H7 (cell line): ENCODE measurements at places on chromosomes 2 and 18. TPM values are rescaled to one million over a fixed set of nuclear protein-coding genes. Genes with fewer than 3 reads are reported as not detected.

DNA sequence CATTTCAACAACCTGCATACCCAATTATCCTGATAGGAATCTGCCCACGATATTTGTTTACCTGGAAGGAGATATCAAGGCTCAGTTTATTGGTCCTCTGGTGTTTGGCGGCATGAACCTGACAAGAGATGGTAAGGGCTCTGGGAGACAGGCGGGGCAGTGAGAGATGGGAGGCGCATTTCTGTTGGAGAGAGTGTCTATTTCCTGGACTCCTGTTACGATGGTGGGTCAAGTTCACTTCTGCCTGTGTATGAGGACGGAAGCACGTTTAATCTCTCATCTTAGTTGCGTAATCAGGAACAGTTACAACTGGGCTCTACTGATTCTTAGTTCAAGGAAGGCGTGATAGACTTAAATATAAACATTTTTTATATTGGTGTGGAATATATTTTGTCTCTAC, 8.9 kb downstream of the PDCL3 start:
- DNase-seq: no peak

The POTEC gene
- total RNA-seq: not detected in 2 replicates

DNA sequence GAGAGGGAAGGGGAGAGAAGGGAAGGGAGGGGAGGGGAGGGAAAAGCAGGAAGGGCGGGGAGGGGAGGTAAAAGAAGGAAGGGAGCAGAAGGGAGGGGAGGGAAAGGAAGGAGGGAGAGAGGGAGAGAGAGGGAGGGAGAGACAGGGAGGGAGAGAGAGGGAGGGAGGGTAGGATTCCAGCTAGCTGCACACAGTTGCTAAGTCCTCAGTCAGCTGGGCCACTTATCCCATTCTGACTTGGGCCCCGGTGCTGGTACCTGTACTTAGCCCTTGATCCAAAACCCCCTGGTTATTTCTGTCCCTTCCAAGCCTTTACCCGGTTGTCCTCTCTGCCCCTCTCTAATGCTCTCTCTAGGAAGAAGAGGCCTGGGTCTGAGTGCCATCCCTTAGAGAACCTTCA, 211.4 kb downstream of the TTC32 start:
- no peak for DNase-seq

The TBR1 gene
- under 0.01 and 0.37 TPM in 2 replicates for total RNA-seq

GRCh38 chr18:57803103-57803969, at the start of gene ATP8B1:
Gene ATP8B1, minus strand, starts transcription at chr18:57803315. Its CDS starts 71,508 bp downstream, at chr18:57731807.
- DNase-seq: peak; percentile 94

GRCh38 chr2:73610111-73610510, 32.1 kb downstream of the NAT8 start:
- DNase-seq: no peak

DNA sequence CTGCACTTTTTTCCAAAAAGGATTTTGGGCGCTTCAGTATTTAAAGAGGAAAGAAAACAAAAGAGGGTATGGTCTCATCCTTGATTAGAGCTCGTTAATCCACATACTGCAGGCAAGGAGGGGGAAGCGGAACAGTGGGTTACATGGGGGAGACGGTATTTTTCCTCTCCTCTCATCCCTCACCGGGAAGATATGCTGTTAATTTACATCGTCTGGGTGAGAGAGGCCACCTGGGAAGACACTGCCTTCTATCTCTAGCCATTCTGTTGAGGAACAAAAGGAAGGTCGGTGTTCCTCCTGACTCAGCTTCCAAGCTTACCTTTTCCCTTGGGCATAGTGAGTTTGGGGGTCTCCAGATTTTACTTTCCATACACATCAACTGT, 52.3 kb downstream of the IMPA2 start:
- DNase-seq: no peak

The SATB2 gene
- total RNA-seq: 10.3 and 15.7 TPM in 2 replicates

The IGFBP5 gene
- 2.9 and 10.2 TPM in 2 replicates for total RNA-seq

The MATN3 gene
- 1.8 and 3.6 TPM in 2 replicates for total RNA-seq

The LBX2 gene
- total RNA-seq: 0.11 and 0.17 TPM in 2 replicates

The UPP2 gene
- total RNA-seq: not detected in 2 replicates

DNA sequence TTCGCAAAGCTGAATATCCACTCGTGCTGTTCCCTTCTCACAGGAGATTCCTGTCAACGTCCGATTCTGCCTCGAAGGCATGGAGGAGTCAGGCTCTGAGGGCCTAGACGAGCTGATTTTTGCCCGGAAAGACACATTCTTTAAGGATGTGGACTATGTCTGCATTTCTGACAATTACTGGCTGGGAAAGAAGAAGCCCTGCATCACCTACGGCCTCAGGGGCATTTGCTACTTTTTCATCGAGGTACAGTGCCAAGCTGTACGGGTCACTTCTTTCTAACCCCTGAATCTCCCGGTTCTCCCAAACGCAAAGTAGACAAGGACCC, 14.6 kb downstream of the CNDP2 start:
- DNase-seq: no peak

DNA sequence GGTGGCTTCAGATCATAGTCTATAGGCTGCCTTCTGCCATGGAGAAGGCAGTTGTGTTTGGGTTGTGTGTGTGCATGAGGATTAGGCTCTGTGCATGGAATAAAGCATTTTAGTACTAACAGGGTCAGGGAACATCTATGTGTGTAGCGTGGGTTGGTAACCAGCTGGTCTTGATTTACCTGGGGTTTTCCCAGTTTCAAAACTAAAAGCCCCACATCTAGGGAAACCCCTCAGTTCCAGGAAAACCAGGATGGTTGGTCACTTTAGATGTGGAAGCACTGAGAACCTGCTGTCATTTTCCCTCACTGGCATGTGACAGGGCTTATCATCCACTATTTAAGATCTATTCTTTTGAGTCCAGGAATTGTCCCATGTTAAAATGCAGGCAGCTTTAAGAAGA, 116.3 kb downstream of the POLE4 start:
- DNase-seq: no peak

The SP140 gene
- 0.55 TPM in 1 of 2 replicates, not detected in the other for total RNA-seq

DNA sequence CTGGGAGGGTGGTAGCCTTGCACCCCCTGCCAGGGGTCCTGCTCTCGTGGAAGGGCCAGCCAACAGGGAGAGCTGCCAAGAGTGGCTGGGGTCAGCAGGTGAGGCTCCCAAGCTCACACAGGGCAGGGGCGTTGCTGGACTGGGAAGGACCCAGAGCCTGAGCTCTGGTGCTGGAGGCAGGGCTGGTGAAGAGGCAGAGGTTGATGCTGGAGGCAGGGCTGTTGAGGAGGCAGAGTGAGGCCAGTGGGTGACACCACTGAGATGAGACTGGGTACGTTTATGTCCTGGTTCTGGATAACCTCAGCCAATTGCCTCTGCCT, 7.0 kb downstream of the ADRA2B start:
- DNase-seq: no peak

GRCh38 chr2:69011611-69012157, 1.3 kb upstream of the ANTXR1 start:
- no peak for DNase-seq

The TDRD15 gene
- not detected in 2 replicates for total RNA-seq
